ENCODE measurements at places on chromosomes 16 and 17.

GRCh38 chr17:47669081-47669480 lies 19.4 kb downstream of the KPNB1 start:
- no peak for DNase-seq

DNA sequence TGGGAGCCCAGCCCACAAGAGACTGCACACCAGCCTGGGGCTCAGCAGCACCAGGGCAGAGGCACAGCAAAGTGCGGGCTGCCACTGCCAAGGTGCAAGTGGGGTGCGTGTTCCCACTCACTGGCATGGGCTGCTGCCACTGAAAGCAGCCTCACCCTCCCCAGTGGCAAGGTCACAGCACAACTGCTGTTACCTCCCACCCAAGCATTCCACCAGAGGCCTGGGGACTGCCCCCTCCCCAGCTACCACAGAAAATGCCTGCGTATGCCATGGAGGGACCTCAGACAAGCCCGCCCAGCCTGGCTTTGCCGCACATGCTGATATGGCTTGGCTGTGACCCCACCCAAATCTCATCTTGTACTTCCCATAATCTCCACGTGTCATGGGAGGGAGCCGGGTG lies 33.1 kb downstream of the MEAK7 start:
- DNase-seq, result no peak

GRCh38 chr17:79617304-79617703 lies 6.5 kb upstream of the RBFOX3 start:
- no peak for DNase-seq

DNA sequence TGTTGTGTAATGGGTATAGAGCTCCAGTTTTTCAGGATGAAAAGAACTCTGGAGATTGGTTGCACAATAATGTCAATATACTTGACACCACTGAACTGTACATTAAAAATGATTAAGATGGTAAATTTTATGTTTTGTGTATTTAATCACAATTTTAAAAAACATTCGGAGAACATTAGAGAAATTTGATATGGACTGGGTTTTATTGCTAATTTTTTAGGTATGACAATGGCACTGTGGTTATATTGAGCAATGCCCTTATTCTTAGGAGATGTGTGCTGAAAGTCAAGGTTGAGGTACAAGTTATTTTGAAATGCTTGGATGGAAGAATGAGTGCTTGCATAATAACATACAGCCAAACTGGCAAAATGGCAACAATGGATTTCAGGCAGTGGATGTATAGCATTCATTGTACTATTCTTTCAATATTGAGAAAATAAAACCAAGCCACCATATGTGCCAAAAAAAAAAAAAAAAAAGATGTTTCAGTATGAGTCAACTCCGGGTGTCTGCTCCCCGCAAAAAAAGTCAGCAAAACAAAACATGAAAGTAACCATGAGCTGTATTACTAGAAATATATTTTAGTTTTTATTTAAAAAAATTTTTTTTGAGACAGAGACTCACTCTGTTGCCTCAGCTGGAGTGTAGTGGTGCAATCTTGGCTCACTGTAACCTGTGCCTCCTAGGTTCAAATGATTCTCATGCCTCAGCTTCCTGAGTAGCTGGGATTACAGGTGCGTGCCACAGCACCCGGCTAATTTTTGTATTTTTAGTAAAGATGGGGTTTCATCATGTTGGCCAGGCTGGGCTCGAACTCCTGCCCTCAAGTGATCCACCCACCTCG lies 19.8 kb downstream of the HOXB1 start:
- no peak for DNase-seq

DNA sequence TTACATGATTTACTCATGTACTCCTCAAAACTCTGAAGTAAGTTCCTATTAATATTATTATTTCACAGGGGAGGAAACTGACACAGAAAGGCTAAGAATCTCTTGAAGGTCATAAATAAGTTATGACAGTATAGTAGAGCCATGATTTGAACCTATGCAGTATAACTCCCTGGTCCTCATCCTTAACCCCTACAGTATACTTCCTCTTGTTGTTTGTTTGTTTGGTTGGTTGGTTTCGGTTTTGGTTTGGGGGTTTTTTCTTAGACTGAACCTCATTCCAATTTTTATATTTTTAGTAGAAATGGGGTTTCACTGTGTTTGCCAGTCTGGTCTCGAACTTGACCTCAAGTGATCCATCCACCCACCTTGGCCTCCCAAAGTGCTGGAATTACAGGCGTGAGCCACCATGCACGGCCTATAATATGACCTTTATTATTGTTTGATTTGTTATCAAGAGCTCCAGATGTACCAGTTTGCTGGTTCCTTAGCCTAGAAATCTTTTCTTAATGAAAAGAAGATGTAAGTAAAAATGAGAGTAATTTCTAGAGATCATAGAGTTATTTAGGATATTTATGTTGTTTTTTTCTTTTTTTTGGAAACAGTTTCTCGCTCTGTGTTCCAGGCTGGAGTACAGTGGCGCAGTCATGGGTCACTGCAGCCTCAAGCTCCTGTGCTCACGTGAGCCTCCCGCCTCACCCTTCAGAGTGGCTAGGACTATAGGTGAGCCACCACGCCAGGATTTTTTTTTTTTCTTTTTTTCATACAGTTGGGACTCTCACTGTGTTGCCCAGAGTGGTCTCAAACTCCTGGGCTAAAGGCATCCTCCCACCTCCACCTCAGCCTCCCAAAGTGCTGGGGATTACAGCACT lies 4.8 kb downstream of the PRR11 start:
- DNase-seq, result no peak

- DNase-seq, result no peak
Observed at GRCh38 chr17:14144508-14144907, 75.2 kb downstream of the COX10 start.

DNA sequence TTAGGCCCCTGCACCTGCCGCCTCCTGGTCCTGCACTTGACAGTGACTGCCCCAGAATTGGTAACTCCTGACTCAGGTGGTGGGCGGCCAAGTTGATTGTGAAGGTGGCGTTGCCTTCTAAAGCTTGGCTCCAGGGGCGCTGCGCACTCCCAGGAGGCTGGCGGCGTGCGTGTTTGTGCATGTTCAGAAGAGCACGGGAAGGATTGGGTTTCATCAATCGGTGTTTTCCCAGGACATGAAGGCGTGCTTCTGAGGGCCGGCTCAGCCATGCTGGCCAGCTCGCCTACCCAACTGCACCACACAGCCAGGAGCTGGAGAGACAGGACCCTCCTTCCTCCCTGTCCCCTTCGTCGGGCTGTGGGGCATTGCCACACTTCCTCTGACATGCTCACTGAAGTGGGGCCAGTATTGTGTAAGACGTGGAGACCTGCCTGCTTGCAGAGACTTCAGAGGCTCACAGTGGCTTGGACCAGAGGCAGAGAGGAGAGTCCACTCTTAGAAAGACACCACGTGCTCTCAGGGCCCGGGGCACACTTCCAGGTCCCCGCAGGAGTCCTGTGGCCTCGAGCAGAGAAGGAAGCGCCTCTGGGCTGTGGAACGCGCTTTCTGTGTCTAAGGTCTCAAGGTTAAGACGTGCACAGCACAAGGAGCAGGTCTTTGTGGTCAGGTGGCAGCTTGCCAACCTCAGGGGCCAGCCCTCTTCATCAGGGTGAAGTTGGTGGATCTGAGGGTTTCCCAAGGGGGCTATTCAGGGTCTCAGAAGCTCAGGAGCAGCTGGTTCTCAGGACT lies 2.8 kb downstream of the RAB40C start:
- peak; percentile 27 for DNase-seq

- no peak for DNase-seq
Observed at GRCh38 chr17:19996086-19996485, 13.1 kb upstream of the SPECC1 start.
